Calu3 (cell line): ENCODE measurements at places on chromosomes 1 and 21.

- DNase-seq, result no peak
Observed at GRCh38 chr1:38881487-38881886, at the start of gene GJA9. Gene GJA9 (minus strand): TSS chr1:38881587. CDS start chr1:38876098, 5,489 bp downstream.

DNA sequence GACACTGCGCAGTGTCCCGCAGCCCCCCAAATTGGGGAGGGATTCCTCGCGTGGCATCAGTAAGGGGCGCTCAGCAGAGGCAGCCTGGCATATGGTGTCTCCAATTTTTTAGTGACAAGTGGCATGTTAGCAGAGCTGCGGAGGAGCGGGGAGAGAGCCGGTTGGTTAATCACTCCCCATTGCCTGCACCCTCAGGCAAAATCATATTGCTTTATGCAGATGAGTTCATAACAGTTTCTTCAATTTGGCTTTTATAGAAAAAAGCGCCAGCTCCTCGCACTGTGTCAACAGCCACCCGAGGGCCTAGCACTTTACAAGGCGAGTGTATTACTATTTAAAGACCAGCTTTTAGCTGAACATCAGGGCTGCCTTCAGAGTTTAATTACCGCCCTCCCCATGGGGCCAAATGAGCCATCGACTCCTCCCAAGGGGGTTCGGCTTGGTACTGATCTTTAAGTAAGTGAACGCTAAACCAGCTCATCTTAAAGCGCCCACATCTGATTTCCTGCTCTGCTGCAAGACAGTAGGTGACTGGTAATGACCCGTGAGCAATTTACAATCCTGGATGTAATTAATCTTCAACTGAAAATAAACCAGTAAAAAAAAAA is 298.9 kb downstream of the DSCAM start:
- no peak for DNase-seq

DNA sequence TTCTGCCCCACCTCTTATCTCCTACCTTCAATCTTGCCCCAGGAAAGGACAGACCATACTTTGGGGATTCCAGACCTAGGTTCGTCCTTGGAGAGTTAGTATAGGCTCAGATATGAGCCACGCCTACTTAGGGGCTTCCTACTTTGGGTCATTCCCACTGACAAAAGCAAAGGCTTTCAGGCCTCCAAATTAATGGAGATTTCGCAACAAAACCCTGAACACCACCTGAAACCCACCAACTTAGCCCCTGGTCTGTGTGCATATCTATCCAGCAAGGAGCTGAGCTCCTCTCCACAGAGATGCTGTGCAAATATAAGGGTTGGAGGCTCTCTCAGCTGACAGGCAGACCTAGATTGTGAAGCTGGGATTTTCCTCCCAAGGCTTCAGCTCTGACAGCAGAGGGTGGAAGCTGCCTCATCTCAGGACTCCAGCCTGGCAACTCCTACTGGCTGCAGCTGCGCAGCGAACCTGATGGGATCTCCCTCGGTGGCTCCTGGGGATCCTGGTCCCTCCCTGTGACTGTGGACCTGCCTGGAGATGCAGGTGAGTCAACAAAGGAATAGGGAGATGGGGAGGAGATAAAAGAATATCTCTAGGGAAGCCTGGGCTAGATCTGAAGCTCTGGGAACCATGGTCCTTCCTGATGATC is 2.1 kb downstream of the MPL start:
- DNase-seq, result no peak

DNA sequence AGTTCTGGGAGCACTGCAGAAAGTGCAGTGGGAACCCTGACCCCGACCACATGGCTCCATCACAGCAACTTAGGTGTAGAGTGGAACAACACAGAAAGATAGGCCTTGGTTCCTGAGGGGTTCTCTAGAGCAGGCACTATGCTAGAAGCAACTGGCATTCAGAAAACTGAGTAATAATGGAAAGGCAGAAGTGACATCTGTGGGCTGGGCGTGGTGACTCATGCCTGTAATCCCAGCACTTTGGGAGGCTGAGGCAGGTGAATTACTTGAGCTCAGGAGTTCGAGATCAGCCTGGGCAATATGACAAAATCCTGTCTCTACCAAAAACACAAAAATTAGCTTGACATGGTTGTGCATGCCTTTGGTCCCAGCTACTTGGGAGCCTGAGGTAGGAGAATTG is 5.3 kb downstream of the MRPS15 start:
- no peak for DNase-seq
